ENCODE measurements at places on chromosomes 2 and 18.

- DNase-seq = no peak
Observed at GRCh38 chr2:143030127-143030526, 99.1 kb upstream of the ARHGAP15 start.

DNA sequence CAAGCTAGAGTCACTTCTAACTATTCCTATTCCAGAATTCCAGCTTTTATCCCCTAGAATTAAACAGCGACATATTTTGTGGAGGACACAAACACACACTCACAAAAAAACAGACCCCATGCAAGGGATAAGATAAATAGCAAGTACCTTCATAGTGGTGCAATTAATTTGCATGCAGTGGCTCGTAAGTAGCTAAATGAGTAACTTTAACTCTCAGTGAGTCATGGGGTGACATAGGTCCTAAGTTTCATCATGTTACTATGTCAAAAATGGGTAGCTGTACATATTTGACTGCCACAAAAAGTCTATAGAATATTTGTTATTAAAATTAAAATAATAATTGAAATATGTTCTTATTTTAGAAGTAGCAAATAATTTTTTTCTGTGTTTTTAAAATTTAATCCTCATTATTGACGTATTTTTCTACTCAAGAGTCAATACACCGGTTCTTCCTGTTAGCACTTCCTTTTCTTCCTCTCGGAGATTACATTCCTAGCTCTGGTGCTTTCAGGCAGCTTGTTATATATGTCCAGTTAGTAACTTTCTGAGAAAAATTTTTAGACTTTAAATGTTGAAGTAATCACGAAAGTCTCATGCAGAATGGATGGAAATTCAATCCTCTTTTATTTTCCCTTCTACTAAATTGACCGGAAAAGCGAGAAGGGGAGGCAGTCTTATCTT, 247.0 kb downstream of the KCNH7 start:
- no peak for DNase-seq

DNA sequence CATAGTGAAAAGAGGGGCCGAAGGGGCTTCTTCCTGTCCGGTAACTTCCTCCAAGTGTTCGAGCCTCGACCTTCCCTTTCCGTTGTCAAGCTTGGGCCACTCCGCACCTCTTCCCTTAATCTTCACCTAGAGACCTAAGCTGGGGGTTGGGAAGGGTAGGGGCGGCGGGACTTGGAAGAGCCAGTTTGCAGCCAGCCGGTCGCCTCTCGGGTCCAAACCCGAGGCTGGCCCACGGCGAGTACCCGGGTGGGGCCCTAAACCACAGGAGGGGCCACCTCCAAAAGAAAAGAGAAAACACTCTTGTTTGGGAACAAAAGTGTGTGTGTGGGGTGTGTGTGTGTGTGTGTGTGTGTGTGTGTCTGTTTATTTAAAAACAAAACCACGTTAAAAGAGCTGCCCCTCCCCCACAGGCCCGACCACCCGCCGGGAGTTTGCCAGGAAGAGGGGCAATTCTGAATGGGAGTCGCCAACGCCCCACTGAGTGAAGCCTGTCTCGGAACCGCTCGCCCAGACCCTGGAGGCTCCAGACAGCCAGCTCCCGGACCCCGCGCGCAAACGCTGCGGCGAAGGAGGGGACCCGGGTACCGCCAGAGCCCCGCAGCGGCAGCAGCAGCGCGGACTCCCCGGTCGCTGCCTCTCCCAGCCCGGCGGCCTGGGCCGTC, 488 bp upstream of the RHOB start:
- no peak for DNase-seq

DNA sequence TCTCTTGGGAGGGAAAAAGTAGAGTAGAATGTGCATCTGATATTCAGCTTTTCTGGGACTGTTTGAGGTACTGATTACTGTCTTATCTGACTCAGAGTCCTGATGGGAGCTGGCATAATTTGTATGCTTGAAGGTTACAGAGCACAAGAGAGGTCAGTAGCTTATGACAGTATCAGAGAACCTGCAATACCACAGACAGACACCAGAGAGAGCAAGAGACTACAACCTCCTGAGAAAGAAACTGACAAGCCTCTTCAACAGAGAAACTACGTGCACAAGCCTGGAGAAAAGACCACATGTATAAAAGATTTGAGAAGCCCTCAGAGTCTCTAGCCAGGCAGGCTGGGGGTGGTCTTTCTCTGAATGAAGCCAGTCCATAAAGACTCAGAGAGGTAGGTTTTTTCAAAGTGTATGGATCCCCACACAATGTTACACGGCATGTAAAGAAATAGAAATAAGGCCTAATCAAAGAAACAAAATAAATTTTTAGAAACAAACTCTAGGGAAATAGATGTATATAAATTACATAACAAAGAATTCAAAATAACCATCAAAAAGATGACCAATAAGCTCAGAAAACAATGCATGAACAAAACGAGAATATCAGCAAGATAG, 568.3 kb downstream of the LRRTM4 start:
- DNase-seq = no peak

DNA sequence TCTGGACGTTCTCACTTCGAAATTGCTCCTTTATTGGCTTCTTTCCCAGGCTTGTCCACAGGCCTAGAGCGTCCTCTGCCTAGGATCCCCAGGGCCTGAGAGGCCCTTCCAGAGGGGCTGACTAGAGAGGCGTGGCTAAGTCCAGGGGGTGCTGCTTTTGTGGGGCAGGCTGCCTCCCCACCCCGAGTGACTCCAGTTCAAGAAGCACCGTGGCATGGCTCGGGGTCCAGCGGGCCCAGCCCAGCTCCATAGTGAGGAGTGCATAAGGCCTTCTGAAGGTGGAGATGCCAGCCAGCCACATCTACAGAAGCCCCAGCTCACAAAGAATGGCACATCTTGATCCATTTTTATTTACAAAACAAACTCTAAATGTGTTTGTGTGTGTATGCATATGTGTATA, 44.8 kb upstream of the POMC start:
- DNase-seq = no peak

DNA sequence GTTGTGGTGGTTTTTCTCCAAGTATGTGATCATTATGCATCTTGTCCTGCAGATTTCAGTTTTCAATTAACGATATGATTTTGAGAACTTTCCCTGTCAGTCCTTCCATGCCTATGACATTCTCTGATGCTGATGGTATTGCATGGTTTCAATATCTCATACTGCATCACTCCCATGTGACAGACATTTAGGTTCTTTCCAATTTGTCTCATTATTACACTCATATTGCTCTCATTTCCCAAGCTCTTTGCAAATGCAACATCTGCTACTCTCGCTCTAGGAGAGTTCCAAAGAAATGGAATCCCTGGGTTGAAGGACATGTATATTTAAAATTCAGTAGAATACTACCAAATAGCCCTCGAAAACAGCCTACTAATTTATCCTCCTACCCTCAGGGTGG, 125.5 kb downstream of the MARCHF4 start:
- no peak for DNase-seq

DNA sequence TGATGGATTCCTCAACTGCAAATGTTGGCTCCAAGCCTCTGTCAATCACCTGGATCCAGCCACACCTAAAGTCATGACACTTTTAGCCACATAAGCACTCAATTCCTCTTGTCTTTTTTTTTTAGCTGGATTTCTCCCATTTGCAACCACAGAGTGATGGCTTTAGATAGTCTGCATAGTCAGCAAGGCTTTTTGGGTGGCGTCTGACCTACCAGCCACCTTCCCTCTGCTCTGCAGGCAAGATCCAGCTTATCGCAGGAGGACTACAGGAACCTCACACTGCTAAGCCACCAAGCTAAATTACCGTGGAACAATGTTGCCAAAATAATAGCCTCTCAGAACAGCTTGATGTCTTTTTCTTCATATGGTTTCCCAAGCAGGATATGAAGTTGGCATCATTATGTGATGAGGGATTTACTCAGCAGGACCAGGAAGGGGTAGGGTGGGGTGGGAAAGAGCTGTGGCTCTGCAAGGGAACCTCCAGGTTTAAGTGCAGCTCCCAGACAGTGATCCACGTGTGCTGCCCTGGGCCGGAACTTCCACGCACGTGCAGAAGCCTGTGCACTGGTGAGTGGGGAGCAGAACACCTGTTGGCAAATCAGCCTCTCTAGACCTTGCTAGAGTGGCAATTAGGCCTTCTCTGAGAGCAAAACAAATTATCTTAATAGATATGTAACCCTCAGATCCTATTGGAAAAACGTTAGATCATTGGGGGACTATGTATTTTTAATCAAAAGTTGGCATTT, 170.6 kb upstream of the NCK2 start:
- no peak for DNase-seq

- DNase-seq = no peak
Observed at GRCh38 chr2:191215666-191216065, 29.5 kb upstream of the MYO1B start.

- DNase-seq = no peak
Observed at GRCh38 chr2:239208465-239209180, 192.2 kb downstream of the HDAC4 start.

GRCh38 chr2:205682239-205682970, at the start of gene NRP2:
NRP2 (plus strand) TSS chr2:205682501; CDS start chr2:205683291, 790 bp downstream.
- no peak for DNase-seq

- no peak for DNase-seq
Observed at GRCh38 chr2:118902266-118903028, 39.5 kb upstream of the MARCO start.

GRCh38 chr2:157919181-157919580, 43.1 kb upstream of the ACVR1 start:
- no peak for DNase-seq

DNA sequence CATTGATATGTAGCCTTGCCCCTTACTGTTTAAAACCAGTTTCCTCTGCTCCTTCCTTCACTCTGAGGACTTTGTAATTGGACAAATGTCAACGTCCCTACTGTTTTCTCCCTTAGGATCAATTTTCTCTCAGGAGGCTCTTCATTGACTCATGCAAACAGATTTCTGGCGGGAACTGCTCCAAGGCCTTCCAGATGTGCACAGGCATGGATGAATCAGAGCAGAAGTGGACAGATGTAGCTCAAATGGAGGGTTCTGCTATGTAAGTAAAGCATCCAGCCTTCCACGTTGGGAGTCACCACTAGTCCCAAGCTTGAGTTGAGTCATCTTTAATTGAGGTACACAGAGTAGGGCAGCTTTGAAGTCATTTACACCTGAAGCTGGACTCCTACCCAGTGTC, 34.1 kb upstream of the ZDBF2 start:
- DNase-seq = no peak

- DNase-seq = no peak
Observed at GRCh38 chr2:209496586-209496982, 72.7 kb downstream of the MAP2 start.

DNA sequence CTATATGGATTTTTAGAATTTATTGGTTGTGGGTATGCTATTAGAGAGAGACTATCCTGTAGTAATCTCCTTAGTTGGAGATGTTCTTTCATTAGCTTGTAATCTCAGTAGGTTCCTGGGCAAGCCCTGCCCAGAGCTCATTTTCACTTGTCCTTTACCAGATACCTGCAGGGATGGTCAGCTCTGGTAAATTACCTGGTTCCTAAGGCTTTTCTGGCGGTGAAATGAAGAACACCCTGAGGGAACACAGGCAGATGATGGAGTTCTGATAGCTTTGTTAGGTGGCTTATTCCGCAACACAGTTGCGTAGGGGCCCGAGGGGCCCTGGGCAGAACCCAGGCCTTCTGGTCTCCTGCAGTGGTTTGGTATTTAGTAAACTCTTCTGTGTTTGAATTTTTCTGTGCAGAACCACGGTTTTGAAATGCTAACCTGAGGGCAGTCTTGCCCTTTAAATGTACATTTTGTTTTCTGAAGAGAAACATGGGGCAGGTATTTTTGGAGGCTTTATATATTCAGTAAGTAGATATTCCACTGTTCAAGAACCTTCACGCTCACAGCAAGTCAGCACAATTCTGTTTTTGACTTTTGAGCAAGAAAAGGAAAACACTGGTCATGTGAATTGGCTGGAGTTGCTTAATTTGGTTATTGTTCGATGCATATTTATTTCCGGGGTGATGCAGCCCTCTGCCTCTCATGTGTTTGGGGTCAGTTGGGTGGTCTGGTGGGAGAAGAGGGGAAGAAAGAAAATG, 22.4 kb downstream of the ZNF532 start:
- no peak for DNase-seq

- DNase-seq = no peak
Observed at GRCh38 chr18:10949655-10950054, 199.7 kb downstream of the PIEZO2 start.

DNA sequence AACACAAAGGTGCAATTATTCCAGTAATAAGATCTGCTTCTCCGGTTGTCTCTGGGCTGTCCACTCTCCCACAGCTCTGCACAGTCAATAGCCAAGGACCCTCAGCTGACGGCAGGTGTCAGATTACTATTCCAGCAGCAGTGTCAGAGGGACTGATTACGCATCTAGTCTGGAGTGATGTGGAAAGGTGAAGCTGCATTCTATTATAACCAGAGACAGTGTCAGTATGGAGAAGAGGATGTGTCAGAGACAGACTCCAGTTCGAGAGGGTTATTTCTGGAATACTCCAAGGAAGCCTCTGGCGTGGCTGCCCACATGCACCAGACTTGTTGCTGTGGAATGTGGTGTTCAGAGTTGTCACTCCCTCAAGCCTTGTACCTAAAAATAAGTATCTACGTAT, 163.6 kb upstream of the TMEM200C start:
- DNase-seq = no peak

GRCh38 chr2:74572178-74572925, 17.8 kb downstream of the DOK1 start:
- DNase-seq = no peak

DNA sequence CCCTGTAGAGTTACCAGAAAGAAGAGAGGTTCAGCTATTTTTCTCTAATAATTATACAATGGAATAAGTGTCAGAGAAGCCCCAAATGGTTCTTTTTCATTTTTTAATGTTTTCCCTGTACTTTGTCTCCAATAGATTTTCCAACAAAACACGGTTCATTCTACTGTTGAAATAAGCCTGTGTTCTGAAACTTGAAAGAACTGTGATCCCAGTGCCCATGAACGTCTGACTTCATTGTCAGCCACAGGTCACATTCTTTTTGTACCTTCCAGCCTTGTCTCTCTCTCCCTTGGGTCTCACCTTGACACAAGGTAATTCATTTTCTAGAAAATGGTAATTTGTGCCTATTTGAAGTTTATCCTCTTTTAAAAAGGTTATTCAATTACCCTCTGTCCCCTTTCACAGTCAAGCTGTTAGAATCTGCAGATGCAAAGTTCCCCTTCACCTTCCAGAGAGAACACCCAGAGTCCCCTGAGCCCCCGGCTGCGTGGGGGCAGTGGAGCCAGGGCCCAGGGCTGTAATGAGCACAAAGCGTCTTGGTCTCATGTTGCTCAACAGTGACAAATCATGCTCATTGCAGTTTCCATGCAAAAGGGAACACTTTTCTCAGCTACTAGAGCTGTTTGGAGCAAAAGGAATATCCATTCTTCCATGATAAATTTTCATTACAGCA, 115.2 kb downstream of the SPHKAP start:
- no peak for DNase-seq
